Stimulated activated CD8-positive, alpha-beta memory T cell treated with anti-CD3 and anti-CD28 coated beads, Interleukin-7, amount 100 ng/mL, for 1 hour (primary cell): ENCODE measurements at places on chromosomes 2 and 18.

GRCh38 chr2:137252934-137253333 lies 487.6 kb downstream of the THSD7B start:
- no peak for DNase-seq

DNA sequence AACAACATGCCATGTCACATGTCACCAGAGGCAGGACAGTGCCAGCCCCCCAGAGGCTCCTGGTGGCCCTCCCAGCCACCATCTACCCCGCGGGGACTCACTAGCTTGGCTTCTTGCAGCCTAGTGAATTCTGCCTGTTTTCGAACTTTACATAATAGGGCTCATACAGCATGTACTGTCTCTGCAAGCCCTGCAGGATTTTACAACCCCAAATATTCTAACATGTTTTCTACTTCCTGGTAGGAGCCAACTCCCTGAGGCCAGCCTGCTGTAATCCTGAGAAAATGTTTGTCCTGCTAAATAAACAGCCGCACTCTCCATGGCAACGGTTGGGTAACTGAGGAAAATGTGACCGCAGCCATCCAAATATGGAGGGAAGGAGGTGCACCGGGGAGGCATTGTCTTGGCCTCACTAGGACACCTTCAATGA lies 2.7 kb downstream of the PER2 start:
- no peak for DNase-seq

DNA sequence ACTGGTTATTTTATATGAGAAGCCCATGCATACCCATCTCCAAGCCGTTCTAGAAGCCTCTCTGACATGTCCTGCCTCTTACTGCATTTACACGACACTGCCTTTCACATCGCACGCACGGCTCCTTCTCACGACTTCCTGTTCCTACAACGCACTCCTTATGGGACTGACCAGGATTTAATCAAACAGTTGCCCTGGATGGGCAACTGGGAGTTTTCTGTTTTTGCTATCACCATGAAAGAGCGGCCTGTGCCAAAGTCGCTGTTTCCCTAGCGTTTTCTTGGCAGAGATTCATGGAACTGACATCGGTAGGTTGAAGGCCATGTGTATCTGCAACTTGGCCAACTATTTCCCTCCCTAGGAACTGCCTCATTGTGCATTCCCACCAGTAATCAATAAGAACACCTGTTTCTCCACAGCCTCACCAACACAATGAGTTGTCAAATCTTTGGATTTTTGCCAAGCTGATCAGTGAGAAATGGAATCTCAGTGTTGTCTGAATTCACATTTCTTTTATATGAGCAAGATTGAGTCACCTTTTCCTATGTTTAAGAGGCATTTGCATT lies 97.2 kb upstream of the OTOS start:
- no peak for DNase-seq

GRCh38 chr18:6606411-6607085 lies 123.0 kb upstream of the ARHGAP28 start:
- DNase-seq = no peak

DNA sequence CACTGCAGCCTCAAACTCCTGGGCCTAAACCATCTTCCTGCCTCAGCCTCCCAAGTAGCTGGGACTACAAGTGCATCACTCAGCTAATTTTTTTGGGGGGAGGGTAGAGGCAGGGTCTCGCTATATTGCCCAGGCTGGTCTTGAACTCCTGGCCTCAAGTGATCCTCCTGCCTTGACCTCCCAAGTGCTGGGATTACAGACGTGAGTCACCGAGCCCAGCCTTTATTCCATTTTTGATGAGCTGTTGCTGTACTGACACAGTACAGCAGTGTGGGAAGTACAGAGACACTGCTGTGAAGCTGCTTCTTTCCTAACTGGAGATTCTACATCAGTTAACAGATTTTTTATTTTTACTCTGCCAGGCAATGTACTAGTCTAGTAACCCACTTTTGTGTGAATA lies 18.8 kb downstream of the PTRHD1 start:
- DNase-seq = no peak

DNA sequence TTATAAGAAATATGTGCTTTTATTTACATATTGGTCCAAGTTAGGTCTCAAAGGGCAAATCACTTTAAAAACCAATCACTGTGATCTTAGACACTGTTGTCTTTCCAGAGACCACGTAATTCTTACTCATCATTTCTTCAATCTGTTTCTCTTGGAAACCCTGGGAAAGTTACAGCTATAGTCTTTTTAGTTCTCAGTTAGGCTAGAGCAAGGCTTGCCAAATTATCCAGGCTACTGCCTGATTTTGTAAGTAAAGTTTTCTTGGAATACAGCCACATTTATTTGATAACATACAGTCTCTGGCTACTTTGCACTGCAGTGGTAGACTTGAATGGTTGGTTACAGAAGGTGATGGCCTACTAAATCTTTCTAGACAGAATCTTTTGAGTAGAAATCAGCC lies 106.0 kb downstream of the KIAA1328 start:
- no peak for DNase-seq

DNA sequence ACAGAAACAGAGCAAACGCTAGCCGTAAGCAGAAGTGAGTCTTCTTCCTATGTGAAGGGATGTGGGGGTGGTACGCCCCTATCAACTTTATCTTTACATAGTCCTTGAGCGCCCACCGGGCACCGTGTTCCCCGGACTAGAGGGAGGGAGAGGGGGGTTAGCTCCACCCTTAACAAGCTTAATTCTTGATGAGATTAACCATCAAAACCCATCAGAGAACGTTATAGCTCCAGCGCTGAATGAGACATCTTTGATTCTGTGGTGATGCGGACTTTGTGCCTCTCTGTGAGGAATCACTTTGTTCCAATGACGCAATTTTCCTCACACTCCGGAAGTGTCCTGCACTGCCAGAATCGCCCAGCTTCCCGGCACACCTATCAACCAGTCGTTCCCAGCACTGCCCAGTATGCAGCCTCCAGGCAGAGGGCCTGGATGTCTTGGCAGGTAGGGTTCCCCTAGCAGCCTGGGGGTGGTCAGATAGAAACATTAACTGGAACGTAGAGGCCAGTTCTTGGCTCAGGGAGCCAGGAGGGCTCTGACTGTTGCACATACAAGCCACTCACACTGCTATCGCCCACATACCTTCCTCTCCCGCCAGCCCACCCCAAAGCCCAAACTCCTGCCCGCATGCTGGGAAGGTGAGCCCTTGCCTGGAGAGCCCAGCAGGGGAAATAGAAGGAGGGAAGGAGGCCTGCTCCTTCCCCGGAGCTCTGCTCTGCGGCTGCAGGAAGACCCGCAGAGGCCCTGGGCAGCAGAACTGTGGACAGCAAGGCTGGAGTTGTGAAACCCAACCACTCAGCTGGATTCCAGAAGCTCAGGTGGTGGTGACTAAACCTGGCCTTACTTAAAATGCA lies 1.9 kb upstream of the ODC1 start:
- no peak for DNase-seq

- DNase-seq = no peak
Measured at GRCh38 chr18:23675236-23675635, 12.5 kb upstream of the ANKRD29 start.

DNA sequence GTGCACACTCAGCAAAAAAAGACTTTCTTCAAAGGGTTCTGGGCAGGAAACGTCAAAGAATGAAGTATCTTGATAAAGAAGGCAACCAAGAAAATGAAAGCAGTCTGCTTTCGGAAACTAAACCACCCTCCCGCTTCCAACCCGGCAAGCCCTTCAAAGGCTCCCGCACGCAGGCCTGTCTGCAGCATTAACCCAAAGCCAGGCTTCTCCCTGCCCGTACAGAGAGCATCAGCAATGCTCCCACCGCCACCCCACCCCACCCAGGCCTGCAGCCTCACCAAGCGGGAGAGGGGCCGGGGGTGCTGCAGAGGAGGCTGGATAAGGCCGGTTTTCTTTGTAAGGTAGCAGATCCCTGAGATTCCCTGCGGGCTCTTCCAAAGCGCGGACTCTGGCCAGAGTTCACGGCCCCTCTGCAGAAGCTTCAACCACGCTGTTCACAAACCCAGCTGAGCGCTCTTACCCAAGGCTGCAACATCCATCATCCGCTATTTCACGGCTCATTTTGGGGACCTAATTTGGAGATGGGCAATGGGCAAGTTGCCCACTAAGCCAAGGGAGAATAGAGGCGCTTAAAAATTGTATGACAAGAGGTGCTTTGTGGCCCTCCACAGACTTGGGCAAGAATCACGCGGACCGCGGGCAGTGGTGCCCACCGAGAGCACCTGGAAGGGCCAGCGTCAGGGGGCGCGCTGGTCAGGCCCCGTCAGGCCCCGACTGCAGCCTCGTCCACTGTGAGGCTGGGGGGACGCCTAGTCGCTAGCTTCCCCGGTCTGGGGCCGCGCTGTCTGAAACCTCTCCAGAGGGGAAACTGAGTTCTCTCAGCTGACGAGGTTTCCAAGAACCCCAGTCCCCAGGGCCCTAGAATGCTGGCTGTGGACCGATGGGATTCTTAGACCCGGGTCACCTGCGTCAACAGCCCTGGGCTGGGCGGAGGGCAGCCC lies 225.4 kb upstream of the ID2 start:
- DNase-seq = no peak

DNA sequence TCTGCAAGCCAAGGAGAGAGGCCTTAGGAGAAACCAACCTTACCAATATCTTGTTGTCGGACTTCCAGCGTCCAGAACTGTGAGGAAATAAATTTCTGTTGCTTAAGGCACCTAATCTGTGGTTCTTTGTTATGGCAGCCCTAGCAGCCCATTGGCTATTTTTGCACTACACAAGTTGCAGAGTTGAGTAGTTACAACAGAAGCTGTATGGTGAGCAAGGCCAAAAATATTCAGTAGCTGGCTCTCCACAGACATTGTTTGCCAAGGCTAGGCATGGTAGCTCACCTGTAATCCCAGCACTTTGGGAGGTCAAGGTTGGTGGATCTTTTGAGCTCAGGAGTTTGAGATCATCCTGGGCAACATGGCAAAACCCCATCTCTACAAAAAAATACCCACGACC lies 27.1 kb upstream of the SCYGR1 start:
- DNase-seq = no peak

- DNase-seq = no peak
Measured at GRCh38 chr2:207319316-207319715, 153.6 kb upstream of the KLF7 start.

GRCh38 chr18:36509646-36510197 lies 212.2 kb downstream of the FHOD3 start:
- no peak for DNase-seq

DNA sequence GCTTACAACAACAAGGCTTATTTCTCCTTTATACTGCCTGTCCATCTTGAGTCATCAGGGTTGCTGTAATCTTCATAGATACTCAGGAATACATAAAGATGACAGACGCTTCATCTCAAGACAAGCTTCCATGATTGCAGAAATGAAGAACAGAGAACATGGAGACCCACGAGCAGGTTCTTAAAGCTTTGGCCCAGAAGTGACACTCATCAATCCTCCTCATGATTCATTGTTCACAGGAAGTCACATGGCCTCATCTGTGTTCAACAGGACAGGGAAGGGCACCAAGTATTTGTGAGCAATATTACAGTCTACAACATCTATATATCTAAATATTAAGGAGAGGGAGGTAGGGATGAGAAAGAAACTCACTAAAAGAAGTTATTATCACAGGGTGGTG lies 36.5 kb upstream of the PGAP1 start:
- DNase-seq = no peak

GRCh38 chr18:45686891-45687611 lies 36.9 kb upstream of the SLC14A1 start:
- DNase-seq = peak; percentile 23

DNA sequence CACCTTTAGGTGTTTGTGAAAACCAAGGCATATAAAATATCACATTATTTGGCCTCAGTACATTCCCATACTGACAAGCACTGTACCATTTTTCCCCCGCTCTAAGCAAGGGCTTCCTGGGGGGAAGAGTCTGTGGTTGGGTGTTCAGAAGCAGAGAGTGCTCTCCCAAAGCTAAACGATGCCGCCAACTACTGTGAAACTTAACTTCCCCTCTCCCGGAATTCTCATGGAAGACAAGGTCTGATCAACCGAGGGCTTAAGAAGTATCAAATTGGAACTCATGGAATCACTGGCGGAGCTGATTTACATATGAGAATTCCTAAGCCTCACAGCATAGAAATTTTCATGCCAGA lies 433 bp upstream of the MFF start:
- no peak for DNase-seq

GRCh38 chr2:219509780-219510511 lies 4.3 kb upstream of the ASIC4 start:
- DNase-seq = peak; percentile 26

- DNase-seq = no peak
Measured at GRCh38 chr18:76562286-76563122, 67.5 kb upstream of the ZNF516 start.

DNA sequence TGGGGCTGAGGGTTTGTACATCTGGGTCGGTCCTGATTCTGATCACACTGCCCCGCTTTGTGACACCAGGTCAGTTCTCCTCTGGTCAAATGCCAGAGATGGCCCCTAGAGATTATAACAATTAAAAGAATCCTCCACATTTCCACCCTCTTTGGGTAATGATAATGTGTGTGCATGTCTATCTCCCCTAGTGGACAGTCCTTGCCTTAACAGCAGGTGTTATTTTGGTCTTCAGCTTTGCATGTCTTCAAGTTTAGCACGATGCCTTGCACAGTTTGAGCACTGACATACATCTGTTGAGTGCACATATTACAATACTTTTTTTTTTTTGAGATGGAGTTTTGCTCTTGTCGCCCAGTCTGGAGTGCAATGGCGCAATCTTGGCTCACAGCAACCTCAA lies 25.7 kb upstream of the COX7A2L start:
- no peak for DNase-seq

DNA sequence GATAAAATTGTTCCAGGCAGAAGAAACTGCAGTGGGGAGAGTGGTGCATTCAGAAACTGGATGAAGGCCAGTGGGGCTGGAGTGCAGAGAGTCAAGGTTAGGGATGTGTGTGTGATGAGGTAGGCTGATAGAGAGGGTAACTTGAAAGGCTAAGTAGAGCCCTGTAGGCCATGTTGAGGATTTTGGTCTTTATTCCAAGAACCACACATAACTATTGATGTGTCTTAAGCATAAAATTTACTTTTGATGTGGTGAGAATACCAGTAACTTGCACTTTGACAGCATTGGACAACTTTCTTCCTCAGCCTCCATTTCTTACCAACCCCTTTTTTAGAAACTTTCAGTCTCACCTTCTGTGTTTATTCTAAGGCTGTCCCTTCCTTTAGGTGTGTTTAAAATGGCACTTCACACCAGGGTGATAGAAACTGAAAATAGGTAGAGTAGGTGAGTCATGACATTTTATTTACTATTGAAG lies 22.6 kb downstream of the MTX2 start:
- no peak for DNase-seq

DNA sequence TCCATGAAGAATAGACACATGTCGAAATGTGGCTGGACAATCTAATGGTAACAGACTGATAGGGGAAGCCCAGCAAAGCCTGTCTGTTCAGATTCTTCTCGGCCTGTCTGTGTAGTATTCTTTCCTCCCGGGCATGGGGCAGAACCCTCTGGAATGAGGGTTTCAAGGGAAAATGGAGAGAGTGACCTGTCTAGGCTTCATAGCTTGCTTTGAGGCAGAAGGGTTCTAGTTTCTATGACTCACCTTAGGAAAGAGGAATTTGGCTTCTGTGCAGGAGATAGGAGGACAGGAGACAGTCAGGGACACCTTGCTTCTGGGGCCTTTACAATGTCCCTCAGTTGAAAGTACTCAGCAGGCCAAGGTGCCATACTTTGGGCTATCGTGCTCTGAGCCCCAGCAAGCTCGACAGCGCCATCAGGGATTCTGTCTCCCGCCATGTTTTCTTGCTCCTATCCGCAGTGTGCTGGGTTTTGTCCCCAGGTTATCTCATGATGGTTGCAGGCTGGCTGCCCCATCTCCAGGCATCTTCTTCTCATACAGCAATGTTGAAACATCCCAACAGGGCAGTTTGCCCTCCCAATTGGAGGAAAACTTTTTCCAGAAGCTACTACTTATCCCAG lies 74.7 kb upstream of the TLK1 start:
- DNase-seq = no peak
